Endothelial cell of umbilical vein (primary cell): ENCODE measurements at places on chromosomes 16 and 17. TPM values are rescaled to one million over a fixed set of nuclear protein-coding genes. Genes with fewer than 3 reads are reported as not detected.

The FOXN1 gene
- total RNA-seq, result not detected in 2 replicates

The TMC8 gene
- 0.99 and 1.3 TPM in 2 replicates for total RNA-seq

The HSD17B2 gene
- total RNA-seq, result 2.8 and 4.5 TPM in 2 replicates

The NLRC3 gene
- total RNA-seq, result 3.4 and 8.2 TPM in 2 replicates

The ZNF624 gene
- 5.1 and 5.7 TPM in 2 replicates for total RNA-seq

The KRT23 gene
- total RNA-seq, result not detected in 2 replicates

The SLC12A4 gene
- total RNA-seq, result 99.0 and 114 TPM in 2 replicates

The CDRT4 gene
- 11.6 and 13.6 TPM in 2 replicates for total RNA-seq

The CALB2 gene
- total RNA-seq, result not detected in 2 replicates

The PYDC1 gene
- total RNA-seq, result not detected in 2 replicates

The CDH5 gene
- total RNA-seq, result 765 and 804 TPM in 2 replicates

The TBC1D3H gene
- 1.4 TPM in 1 of 2 replicates, not detected in the other for total RNA-seq

The TMEM235 gene
- 0.38 TPM in 1 of 2 replicates, not detected in the other for total RNA-seq

The ABI3 gene
- total RNA-seq, result 35.2 and 35.7 TPM in 2 replicates

The UBTF gene
- total RNA-seq, result 74.3 and 84.7 TPM in 2 replicates

The SLC47A1 gene
- total RNA-seq, result 0.90 and 3.3 TPM in 2 replicates

The NPIPA7 gene
- total RNA-seq, result 6.8 and 12.2 TPM in 2 replicates

The DNAH17 gene
- total RNA-seq, result not detected in 2 replicates

The RGS9 gene
- 1.4 and 1.7 TPM in 2 replicates for total RNA-seq

The TP53TG3C gene
- total RNA-seq, result not detected in 2 replicates
